ENCODE measurements at places on chromosomes 12 and 14. TPM values are rescaled to one million over a fixed set of nuclear protein-coding genes. Genes with fewer than 3 reads are reported as not detected.
A peak's percentile ranks its signal among the peaks of the same experiment; 100 is the strongest.

Gene CFAP54
- 0.48 TPM for total RNA-seq

Gene TAC3
- not detected for total RNA-seq

DNA sequence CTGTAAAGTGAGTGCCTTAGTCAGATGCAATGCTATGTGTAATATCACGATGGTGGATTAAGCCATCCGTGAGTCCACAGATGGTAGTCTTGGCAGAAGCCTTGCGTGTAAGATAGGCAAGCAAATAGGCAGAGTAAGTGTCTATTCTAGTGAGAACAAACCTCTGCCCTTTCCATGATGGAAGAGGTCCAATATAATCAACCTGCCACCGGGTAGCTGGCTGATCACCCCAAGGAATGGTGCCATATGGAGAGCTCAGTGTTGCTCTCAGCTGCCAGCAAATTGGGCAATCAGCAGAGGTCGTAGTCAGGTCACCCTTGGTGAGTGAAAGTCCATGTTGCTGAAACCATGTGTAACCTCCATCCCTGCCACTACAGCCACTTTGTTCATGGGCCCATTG, 371.2 kb upstream of the LRFN5 start:
- no peak for DNase-seq

Gene AKAP6
- 249 TPM for total RNA-seq

- no peak for DNase-seq
Observed at GRCh38 chr12:107326237-107326636, 232.9 kb upstream of the CRY1 start.

GRCh38 chr12:118783703-118784102, 197.6 kb upstream of the SRRM4 start:
- no peak for DNase-seq

DNA sequence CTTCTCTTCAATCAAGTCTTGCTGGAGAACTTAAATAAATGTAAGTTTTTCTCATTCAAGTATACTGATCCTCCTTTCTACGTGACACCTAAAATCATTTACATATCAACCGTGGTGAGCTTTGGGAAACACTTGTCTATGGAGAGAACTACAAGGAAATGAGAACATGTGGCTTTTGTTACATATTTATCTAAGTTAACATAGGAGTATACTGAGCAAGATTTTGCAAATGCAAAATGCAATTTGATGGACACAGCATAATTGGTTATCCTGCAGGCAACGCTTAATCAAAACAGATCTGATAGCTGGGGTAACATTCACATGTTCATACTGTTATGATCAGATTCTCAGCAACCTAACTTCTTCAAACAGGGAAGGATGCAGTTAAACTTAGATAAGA, 376.3 kb downstream of the TMEM132D start:
- DNase-seq, result no peak

- no peak for DNase-seq
Observed at GRCh38 chr14:65961004-65961403, 525.2 kb upstream of the CCDC196 start.

Gene A2M
- 588 TPM for total RNA-seq

Gene BIN2
- 2.4 TPM for total RNA-seq

Gene SLC10A1
- not detected for total RNA-seq

DNA sequence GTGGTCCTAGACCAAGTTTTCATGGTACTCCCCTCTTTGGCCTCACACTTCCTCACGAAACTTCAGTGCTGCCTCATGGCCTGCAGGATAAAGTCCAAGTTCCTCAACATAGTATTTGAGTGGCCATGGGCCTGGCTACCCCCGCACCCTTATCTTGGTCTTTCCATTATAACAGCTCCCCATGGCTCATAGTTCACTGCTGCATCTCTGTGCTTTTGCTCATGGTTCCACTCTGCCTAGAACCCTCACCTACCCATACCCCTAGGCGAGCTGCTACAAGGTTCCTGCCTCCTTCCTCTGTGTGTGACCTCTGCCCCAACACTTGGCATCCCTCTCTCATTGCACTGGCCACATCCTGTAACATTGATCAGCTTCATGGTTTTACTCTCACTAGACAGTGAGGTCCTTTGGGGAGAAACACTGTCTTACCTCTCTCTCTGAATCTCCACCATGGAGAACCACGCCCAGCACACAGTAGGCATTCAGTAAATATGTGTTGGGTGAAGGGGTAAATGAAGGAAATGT, 158.9 kb downstream of the GPR65 start:
- DNase-seq, result no peak

- DNase-seq, result peak; percentile 55
Observed at GRCh38 chr14:95040708-95041476, 116.4 kb downstream of the DICER1 start.

Gene AGAP2
- total RNA-seq, result 6.1 TPM

GRCh38 chr12:104792570-104792969, 165.5 kb downstream of the SLC41A2 start:
- DNase-seq, result no peak

Gene CLEC4C
- not detected for total RNA-seq

GRCh38 chr12:106863189-106863588, 88.7 kb downstream of the RIC8B start:
- no peak for DNase-seq

Gene GPRC5A
- 0.78 TPM for total RNA-seq

DNA sequence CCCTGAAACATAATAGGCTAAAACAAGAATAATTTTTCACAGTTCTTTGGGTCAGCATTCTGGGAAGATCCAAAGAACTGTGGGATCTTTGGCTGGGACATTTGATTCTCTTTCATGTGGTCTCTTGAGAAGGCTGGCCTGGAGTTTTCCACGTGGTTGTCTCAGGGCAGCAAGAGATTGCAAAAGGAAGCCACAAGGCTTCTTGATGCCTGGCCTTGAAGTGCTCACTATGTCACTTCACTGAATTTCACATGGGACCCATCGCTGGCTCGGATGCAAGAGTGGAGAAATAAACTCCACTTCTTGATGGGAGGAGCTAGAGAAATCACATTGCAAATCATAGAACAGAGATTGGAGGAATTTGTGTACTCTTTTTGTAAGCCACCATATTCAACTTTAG, 343.4 kb downstream of the MED13L start:
- DNase-seq, result no peak

GRCh38 chr12:124463341-124463921, 104.0 kb downstream of the NCOR2 start:
- DNase-seq, result no peak

- DNase-seq, result no peak
Observed at GRCh38 chr14:63444588-63444987, 98.6 kb downstream of the PPP2R5E start.

DNA sequence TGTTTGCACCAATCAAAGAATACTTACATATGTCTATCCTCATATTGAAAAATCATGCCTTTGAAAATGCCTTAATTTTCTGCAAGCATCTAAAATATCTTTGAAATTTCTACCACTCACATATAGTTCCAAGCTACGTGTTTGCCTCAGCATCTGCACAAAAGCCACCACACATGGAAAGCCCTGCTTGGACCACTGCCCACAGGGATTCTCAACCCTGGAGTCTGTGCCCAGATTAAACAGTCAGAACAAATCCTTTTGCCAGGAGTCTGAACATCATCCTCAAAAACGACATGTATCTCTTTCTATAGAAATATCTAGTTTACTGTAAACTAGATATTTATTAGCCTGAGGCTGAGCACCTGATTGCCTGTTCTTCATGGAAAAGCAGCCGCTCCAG, 32.6 kb downstream of the ARMH4 start:
- no peak for DNase-seq

DNA sequence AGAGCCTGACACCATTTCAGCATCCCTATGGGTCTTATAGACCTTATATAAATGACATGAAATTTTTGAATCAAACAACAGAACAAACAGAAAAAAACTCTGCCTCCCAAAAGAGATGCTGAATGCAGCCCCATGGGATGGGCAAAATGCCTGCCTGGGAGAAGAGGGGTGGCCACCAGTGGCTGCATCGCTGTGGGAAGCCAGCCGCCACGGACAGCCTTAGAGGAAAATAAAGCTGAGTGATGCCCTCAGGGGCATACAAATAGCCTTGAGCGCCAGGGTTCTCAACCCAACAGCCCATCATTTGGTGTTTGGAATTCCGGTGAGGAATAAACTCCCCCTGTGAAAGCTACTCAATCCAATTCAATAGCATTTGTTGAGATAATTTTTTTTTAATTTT, 22.9 kb downstream of the SYNE3 start:
- no peak for DNase-seq

Gene RNASE3
- total RNA-seq, result not detected

Gene SINHCAF
- 10.3 TPM for total RNA-seq

GRCh38 chr14:36339816-36340215, 19.4 kb upstream of the MBIP start:
- DNase-seq, result no peak

Gene C12orf54
- not detected for total RNA-seq

Gene RD3L
- total RNA-seq, result 13.1 TPM

GRCh38 chr14:96192975-96193805, 11.4 kb upstream of the BDKRB2 start:
- no peak for DNase-seq

GRCh38 chr12:114189266-114189665, 216.7 kb downstream of the TBX5 start:
- no peak for DNase-seq

Gene ADCY4
- total RNA-seq, result 71.9 TPM

Gene RAD9B
- 0.65 TPM for total RNA-seq

Gene CCDC184
- total RNA-seq, result 0.67 TPM

GRCh38 chr14:23829736-23830471, 123.7 kb upstream of the DHRS4 start:
- no peak for DNase-seq

- no peak for DNase-seq
Observed at GRCh38 chr12:7352661-7353060, 48.8 kb downstream of the ACSM4 start.

GRCh38 chr12:54082397-54082892, 28.8 kb downstream of the HOXC4 start:
- DNase-seq, result no peak

DNA sequence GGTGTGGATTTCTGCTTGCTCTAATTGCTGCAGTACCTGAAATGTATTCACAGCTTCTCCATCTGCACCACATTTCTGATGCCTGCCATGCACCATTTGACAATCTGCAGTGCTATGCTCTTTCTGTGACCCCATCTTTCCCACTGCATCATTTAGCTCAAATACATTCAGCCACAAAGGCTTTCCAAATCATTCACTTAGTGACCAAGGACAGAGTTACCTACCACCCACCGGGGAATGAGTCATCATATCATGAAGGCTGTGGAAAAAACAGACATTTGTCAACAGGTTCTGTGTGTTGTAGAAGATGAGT, 465.5 kb upstream of the ATP2B1 start:
- DNase-seq, result no peak

- no peak for DNase-seq
Observed at GRCh38 chr14:29982993-29983392, 55.3 kb upstream of the PRKD1 start.

DNA sequence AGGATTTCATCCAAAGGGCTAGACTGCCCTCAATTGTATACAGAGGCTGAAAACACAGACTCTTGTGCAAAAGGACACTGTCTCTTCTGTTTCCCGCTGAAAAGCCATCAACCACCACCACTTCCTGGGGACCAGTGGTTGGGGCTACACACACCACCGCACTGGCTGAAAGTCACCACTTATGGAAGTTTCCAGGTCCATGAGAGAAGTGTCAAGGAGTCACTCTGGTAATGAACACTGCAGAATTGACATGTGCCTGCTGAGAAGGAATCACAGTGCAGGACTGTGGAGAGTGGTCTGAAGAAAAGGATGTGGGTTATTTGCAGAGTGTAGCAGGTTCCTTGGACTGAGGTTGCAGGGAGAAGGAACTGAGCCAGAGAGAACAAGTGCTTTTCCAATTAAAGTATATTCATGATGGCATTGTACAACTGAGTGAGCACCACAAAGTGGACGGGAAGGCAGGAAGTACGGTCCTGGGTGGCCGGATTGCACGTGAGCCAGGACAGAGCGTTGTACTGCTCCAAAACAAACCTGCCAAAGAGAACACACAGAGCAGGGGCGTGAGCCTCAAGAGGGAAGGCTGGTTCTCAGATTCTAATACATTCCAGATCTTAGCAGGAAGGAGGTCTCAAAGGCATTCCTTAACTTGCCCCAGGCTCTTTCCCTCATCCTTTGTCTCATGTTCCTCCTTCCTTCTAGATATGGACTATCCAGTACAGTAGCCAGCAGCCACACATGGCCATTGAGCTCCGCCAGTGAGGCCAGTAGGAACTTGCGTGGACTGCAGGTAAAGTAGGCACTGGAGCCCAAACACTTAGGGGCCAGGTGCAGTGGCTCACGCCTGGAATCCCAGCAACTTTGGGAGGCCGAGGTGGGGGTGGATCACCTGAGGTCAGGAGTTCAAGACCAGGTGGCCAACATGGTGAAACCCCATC, 316.4 kb downstream of the MED13L start:
- no peak for DNase-seq

Gene IGFBP6
- total RNA-seq, result 42.3 TPM

Gene TMEM229B
- 1.6 TPM for total RNA-seq

GRCh38 chr12:32895688-32896431, 717 bp downstream of the PKP2 start:
- DNase-seq, result no peak

Gene ADGRD1
- total RNA-seq, result 54.6 TPM

DNA sequence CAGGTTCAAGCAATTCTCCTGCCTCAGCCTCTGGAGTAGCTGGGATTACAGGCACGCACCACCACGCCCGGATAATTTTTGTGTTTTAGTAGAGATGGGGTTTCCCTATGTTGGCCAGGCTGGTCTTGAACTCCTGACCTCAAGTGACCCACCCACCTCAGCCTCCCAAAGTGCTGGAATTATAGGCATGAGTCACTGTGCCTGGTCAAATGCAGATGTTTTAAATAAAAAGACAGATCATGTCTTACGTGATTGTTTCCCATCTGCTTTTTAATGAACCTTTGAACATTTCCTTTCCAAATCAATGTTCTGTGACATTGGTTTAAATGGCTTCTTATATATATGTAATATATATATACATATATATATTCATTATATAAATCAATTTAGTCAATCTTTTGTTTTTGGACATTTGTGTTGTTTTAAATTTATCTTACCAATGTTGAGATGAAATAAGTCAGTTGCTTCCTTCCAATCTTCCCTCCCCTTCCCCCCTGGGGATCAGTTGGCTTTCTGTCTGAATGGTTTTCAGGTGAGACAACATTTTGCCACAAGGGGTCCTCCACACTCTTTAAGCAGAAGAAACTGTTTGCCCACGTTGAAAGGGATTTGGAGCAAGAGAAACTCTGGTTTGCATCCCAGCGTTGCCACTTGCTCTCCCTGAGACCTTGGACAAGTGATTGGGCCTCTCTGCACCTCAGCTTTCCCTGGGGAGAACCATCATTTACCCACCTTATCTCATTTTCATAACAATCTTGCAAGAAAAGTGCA, 47.6 kb upstream of the RBM19 start:
- no peak for DNase-seq

GRCh38 chr12:123519141-123520001, 14.1 kb downstream of the RILPL1 start:
- DNase-seq, result peak; percentile 85

Gene TAS2R7
- total RNA-seq, result not detected

- DNase-seq, result no peak
Observed at GRCh38 chr12:23088594-23088993, 463.6 kb downstream of the ETNK1 start.

Gene CMA1
- 0.46 TPM for total RNA-seq

Gene DHRS2
- total RNA-seq, result 0.27 TPM
